ENCODE measurements at places on chromosomes 7 and 10.

GRCh38 chr10:126839094-126839761 is 66.0 kb upstream of the DOCK1 start:
- no peak for DNase-seq

DNA sequence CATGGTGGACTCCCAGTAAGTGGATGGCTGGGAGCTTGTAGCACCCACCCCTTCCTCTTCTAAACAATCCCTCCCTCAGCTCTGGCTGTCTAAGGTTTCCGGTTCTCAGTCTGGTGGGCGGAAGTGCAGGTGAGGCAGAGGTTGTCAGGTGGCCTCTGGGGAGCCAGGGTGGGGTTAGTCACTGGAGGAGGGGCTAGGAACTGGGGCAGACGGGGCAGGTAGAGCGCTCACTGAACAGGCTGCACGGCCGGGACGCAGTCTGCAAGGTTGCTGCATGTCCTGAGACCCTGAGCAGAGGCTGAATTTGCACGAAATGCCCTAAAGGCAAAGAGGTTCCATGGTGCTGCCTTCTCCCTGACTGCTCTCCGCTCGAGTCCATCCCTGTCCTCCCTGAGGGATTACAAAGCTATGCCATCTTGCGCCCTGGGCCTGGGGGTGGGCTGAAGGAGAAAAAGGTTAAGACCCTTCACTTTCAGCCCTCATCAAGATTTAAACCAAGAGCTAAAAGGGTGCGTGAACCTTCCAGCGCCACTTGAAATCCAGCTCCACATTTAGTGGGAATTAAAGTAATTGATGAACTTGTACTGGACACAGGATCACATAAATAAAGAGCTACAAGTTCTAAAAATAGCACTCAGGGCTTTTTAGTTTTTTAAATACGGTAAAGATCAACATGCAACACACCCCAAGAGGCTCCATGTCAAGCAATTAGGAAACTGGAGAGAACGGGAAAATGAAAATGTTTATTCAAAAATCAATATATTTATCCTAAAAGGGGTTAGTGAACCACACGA is 62.3 kb upstream of the CTBP2 start:
- DNase-seq: no peak

DNA sequence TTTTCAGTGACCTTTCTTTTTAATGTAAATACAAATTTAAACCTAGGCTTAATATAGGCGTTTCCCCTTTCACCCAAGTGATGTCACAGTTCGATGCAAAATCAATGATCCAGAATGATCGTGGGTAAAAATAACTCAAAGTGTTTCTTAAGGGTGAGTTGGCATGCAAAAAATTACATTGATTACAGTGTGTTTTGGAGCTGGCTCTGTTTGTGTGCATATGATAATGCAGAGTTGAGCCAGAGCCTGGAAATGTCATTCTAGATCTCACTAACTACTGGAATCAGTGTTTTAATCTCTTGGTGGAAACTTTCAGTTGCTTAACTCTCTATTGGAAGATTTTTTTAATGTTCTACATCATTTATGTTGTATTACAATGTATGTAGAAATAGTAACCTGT is 72.5 kb upstream of the MXI1 start:
- no peak for DNase-seq

GRCh38 chr10:69457771-69458237 is 6.5 kb downstream of the TSPAN15 start:
- no peak for DNase-seq

DNA sequence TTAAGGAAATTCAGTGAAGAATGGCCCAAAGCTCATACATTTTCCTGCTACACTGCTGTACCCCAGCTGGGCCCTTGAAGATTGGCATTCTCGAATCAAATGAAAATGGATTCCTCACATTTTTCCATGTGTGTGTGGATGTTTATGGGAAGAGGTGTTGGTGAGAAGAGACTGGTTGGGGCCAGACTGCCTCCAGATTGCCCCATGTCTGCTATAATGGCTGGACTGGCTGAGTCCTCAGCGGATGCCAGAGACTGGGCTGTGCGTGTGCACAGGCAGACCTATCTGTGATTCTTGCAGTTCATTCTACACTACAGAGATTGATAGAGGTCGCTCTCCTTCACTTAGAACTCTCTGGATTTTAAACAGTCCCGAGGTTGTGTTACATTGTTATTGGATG is 183.6 kb upstream of the GDF10 start:
- no peak for DNase-seq

DNA sequence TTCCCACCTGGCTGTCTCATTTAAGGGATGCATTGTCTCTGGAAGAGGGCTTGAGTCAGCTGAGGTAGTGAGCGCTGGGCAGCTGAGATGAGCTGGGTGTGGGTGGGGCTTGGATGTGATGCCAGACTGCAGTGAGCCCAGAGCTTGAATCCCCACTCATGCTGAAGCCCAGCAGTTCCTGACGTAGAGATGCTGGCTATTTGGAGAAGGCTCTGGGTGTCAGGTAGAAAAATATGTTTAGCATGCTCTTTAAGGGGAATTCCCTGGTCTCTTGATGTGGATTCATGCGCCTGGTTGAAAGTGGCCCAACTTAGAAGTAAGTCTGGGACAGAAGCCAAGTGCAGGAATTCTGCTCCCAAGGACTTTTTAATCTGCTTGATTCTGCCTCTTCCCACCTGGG is 241.5 kb upstream of the IGFBP3 start:
- no peak for DNase-seq

DNA sequence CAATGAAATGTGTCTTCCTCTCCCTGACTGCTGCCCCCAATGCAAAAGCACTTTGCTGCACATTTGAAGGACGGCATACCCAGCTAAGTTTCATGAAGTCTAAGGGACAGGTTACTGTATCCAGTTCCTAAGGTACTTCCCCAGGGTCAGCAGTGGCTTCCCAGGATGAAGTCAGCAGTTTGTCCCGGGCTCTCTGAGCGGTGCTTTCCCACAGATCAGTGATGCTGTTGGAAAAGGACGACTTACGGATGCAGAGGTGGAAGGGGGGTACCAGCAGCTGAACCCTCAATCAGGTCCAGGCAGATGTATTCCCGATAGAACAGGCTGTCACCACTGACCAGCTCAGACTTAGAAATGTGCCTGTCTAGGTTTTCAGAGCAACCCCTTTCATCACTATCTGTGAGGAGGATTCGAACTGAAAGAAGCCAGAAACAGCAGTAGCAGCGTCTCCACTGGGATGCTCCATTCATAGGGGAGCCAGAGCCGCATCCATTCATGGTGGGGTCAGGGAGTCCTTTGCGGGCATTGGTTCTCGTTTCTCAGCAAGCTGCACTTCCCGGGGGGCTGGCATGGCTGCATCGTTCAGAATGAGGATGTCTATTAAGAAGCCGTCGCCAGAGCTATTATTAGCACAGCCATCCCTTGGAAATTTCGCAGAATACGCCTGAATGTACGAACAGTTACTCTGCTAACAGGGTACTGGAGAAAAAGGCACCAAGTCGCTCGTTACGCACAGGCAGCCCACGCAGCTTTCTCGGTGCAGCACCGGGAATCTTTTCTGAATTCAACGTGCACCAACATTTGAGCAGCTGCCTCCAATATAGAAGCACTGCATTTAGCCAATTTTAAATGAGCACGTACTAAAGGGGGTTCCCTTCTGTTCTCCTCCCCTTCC is 303.7 kb downstream of the PRPF18 start:
- peak; percentile 28 for DNase-seq

GRCh38 chr7:129721068-129721467 is 109.5 kb downstream of the NRF1 start:
- DNase-seq: peak; percentile 59

DNA sequence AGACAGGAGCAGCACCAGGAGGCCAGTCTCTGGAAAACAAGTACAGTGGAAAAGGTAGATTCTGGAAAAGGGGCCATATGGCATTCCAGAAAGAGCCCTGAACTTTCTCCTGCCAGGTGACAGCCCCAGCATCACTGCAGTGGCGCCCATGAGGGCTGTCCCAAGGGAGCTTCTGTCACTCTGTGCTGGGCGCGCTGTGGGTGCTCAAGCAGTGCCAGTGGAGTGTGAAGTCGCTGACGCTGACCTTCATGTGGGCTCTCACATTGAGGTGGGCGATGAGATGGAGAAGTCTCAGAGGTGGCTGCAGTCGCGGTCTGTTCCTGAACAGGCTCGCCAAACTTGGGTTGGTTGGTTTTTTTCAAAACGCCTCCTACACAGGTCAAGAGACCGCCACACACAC is 38.2 kb downstream of the FKBP6 start:
- no peak for DNase-seq

DNA sequence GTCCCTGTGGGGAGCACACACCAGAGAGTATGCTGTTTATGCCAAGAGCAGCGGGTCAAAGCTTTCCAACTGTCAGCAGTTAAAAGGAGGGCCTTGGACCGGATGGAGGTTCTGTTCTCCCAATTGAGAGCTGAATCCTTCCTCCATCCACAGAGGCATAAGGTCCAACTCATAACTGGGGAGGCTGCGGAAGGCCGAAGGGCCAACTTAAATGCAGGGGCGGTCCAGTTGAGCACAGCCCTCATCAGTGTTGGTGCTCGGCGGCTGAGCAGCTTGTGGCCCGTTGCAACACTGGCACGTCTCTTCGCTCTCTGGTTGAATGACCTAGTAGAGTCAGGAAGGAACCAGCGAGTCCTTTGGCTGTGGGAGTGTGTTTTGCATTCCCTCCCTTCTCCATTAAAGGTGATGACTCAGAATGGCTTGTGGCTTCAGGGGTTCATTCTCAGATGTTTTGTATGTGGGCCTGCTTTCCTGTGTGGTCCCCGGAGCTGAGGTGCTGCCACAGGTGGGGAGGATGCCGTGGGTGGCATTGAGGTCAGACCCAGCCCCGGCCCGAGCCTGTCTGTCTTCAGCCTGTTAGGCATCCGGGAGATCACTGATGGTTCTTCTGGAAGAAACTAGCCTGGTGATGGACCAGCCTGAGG is 44.8 kb upstream of the DMBT1 start:
- peak; percentile 35 for DNase-seq

GRCh38 chr7:36388423-36388822 is 1.2 kb upstream of the ANLN start:
- no peak for DNase-seq

DNA sequence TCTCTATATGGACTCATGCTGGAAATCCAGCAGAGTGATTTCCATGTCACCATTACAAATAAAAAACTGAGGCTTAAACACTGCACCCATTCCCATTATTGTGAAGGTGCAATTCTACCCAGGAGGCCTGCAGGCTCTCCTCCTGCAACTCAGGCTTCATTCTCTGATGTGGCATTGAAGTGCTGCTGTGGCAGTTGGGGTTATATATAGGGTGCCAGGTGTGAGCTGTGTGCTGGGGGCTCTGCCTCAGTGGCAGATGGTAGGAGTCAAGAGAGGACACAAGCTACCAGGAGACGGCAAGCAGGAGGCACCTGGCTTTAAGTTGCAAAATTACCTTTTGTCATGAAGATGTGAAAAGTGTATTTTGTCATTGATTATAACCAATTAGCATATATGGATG is 21.3 kb downstream of the ZNF107 start:
- no peak for DNase-seq

GRCh38 chr10:71812016-71812912 is 38.8 kb downstream of the PSAP start:
- peak; percentile 78 for DNase-seq

- no peak for DNase-seq
Measured at GRCh38 chr7:31805209-31805818, 118.3 kb downstream of the PPP1R17 start.

GRCh38 chr10:61140765-61141392 is 196.9 kb upstream of the RHOBTB1 start:
- peak; percentile 63 for DNase-seq

- DNase-seq: peak; percentile 59
Measured at GRCh38 chr7:32347244-32347828, 142.8 kb downstream of the LSM5 start.

DNA sequence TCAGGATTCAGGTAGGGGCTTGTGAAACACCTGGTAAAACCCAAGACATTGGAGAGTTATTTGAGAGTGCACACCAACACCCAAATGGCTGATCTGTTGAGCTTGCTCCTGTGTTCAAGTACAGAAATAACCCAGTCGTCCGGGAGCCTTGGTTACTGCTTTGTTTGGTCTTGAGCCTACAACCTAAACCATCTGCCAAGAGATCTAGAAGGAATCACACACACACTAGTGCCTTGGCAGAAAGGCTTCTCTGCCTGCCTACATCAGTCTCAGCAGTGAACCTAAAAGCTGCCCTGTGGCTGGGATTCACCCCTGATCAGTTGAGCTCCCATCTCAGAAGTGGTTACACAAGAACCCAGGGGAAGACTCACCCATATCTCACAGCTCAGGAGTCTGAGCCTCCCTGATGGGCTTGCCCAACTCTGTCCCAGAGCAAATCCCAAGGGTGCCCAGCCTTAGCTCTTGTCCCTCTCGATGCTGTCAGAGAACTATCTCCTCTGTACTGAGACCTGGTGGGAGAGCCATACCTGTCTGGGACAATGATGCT is 167.6 kb downstream of the CXCL12 start:
- DNase-seq: no peak

DNA sequence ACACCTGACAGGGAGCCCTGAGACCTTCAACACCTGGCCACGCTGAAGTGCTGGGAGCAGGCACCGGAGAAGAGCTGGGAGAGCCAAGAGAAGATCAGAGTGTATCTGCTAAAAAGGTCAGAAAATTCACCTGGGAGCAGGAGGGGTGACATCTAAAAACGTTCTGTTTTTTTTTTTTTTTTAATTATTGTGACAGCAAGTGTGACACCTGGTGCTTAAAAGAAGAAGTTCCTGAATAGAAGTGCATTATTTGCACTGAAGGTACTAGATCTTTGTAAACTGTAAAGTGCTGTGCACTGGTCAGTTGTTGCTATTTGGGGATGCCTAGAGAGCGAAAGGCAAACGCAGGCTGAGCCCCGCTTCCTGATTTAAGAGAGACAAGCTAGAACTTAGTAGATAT is 422.0 kb downstream of the PLXNA4 start:
- no peak for DNase-seq

DNA sequence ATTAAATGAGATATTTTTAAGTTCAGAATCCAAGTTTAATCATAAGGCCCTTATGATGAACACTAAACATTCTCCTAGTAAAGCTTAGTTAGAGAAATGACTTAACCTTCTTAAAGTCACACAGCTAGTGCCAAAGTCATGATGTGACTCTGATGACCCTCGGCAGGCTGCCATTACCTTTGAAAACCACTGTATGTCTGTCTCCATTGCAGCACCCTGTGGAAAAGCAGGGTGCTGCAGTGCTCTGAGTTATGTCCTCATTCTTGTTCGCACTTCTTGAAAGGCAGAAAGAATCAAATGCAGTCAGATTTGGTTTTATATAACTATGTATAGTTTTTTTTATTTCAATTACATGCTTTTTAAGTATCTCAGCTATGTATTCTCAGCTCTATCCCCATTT is 105.0 kb downstream of the PHTF2 start:
- peak; percentile 21 for DNase-seq

- DNase-seq: no peak
Measured at GRCh38 chr7:92747041-92747835, 89.1 kb downstream of the CDK6 start.

GRCh38 chr10:96747734-96748550 is 27.6 kb upstream of the PIK3AP1 start:
- peak; percentile 93 for DNase-seq

GRCh38 chr7:124781907-124782734 is 16.5 kb upstream of the GPR37 start:
- DNase-seq: no peak
